ENCODE measurements at places on chromosomes 2 and 18. TPM values are rescaled to one million over a fixed set of nuclear protein-coding genes. Genes with fewer than 3 reads are reported as not detected.

The COL4A4 gene
- 0.35 TPM for total RNA-seq

GRCh38 chr18:22606563-22607283 lies 189.0 kb upstream of the CTAGE1 start:
- H3K36me3 ChIP-seq = no peaks in the 10 kb centered on the region
- H3K27ac ChIP-seq = no peak overlapping the region
- no peaks in the 10 kb centered on the region for H3K4me1 ChIP-seq
- no peak overlapping the region for H3K4me3 ChIP-seq
- H3K27me3 ChIP-seq = no peaks in the 10 kb centered on the region
- no peak for DNase-seq

DNA sequence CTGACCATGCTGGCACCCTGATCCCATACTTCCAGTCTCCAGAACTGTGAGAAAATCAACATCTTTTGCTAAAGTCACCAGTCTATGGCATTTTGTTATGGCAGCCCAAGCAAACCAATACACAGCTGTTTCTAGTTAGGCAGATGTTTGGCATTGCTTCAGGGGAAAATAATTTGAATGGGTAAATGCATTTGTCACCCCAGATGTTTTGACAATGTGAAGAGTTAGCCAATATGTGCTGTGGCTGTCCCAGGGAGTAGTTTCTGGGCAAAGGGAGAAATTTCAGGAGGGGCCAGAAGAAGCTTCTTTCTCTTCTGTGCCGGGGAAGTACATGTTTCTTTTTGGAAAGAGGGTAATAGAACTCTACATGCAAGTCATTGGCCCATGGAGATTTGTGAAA lies 619.0 kb downstream of the SLC4A3 start:
- H3K4me1 ChIP-seq = no peaks in the 10 kb centered on the region
- DNase-seq = no peak
- no peaks in the 10 kb centered on the region for H3K36me3 ChIP-seq
- H3K27ac ChIP-seq = no peak overlapping the region
- H3K27me3 ChIP-seq = no peaks in the 10 kb centered on the region

DNA sequence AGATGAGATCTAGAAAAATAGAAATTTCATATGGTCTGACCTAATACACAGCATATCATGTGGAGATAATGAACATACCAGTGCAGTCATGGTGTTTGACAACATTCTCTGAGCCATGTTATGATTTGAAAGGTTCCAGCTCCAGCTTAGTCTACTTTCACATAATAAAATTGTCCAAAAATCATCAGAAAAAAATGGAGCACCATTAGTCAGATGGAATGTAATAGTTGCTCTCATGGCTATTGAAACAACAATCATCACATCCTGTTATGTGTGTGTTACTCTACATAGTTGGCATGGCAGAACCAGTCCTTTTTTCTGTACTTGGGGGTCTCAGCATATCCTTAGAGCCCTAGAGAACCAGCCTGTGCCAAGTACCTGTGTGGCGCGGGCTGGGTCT lies 678.9 kb upstream of the FANCL start:
- H3K27ac ChIP-seq = no peak overlapping the region
- H3K4me1 ChIP-seq = no peaks in the 10 kb centered on the region
- H3K27me3 ChIP-seq = no peaks in the 10 kb centered on the region
- H3K4me3 ChIP-seq = no peak overlapping the region
- H3K36me3 ChIP-seq = no peaks in the 10 kb centered on the region

- H3K36me3 ChIP-seq = no peaks in the 10 kb centered on the region
- no peaks in the 10 kb centered on the region for H3K27me3 ChIP-seq
- no peaks in the 10 kb centered on the region for H3K4me1 ChIP-seq
- no peak for DNase-seq
- no peak overlapping the region for H3K27ac ChIP-seq
Measured at GRCh38 chr2:133755480-133756300, 187.4 kb upstream of the NCKAP5 start.

DNA sequence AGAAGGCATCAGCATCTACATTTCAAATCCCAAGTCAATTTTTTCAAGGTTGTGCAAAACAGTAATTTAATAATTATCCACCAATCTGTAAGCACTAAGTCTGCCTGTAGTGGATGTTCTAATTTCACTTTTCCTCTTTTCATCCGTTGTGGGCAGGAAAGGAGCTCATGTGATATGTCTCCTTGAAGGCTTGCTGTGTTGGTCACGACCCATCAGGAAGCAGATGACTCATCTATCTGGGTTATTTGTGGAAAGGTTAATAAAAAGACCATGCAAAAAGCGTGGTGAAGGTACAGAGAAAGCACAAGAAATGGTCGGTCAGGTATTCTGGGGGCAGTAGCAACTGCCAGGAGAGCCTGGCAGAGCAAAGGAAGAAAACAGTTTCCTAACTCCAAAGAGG lies 476.7 kb upstream of the RAB6C start:
- H3K4me1 ChIP-seq = no peaks in the 10 kb centered on the region
- H3K4me3 ChIP-seq = no peak overlapping the region
- no peaks in the 10 kb centered on the region for H3K36me3 ChIP-seq

GRCh38 chr2:160415991-160416390 lies 77.6 kb downstream of the RBMS1 start:
- H3K27me3 ChIP-seq = no peaks in the 10 kb centered on the region
- H3K27ac ChIP-seq = no peak overlapping the region
- H3K4me1 ChIP-seq = peaks cover 51% of the 10 kb centered on the region
- H3K36me3 ChIP-seq = peaks cover 8% of the 10 kb centered on the region
- DNase-seq = no peak
- no peak overlapping the region for H3K4me3 ChIP-seq

GRCh38 chr2:223860809-223861738 lies 23.7 kb upstream of the AP1S3 start:
- H3K27ac ChIP-seq = no peak overlapping the region
- DNase-seq = no peak
- peaks cover 20% of the 10 kb centered on the region for H3K4me1 ChIP-seq
- H3K36me3 ChIP-seq = peaks cover 16% of the 10 kb centered on the region
- H3K4me3 ChIP-seq = no peak overlapping the region

DNA sequence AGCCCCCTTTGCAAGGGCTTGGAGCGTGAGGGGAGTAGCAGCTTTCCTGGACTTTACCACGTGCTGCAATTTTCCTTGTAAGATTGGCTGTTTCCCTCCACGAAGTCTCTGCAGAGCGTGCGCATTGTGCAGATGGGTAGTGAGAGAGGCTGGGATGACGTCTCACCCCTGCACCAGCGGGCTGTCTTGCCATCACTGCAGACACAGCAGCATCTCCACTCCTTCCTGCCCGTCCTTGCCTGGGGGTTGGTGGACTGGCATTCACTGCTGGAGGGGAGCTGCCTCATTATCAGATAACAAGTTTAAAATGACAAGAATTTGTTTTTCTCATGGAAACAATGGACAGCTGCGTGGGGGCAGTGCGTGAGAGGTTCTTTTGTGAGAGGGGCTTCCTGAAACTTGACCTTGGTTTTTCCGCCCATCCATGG lies 45.3 kb upstream of the HS6ST1 start:
- H3K27me3 ChIP-seq = no peaks in the 10 kb centered on the region
- H3K36me3 ChIP-seq = no peaks in the 10 kb centered on the region
- DNase-seq = no peak
- H3K4me3 ChIP-seq = no peak overlapping the region

GRCh38 chr2:161414042-161415033 lies 1.8 kb upstream of the TBR1 start:
- peaks cover 13% of the 10 kb centered on the region for H3K36me3 ChIP-seq
- H3K27ac ChIP-seq = no peak overlapping the region
- no peak for DNase-seq
- H3K27me3 ChIP-seq = peaks cover 51% of the 10 kb centered on the region
- H3K4me3 ChIP-seq = peak overlapping the region; percentile 57

The LRRC30 gene
- not detected for total RNA-seq
